ENCODE measurements at places on chromosomes 13 and 19.

GRCh38 chr13:28037399-28037798 is 48.9 kb upstream of the URAD start:
- no peak for DNase-seq

- DNase-seq, result no peak
These were observed 14.1 kb downstream of the FSD1 start for GRCh38 chr19:4318460-4318859.

DNA sequence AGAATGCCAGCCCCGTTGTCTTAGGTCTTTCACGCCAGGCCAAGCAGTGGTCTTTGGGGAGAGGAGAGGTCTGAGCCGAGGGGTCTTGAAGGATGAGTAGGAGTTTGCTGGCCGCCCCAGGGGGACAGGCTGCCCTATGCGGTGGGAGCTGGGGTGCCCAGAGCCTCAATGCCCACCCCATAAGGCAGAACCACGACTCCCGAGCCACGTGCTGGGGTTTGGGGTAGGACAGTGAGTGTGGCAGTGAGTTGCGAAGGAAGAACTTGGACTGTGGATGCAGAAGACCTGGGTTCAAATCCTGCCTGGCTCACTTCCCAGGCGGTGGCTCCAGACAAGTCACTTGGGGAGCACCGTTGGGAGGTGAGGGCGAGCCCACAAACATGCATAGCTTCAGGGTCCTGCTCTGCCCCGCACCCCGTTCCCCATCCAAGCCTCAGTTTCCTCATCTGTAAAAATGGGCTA is 5.5 kb downstream of the RAB11B start:
- DNase-seq, result no peak

DNA sequence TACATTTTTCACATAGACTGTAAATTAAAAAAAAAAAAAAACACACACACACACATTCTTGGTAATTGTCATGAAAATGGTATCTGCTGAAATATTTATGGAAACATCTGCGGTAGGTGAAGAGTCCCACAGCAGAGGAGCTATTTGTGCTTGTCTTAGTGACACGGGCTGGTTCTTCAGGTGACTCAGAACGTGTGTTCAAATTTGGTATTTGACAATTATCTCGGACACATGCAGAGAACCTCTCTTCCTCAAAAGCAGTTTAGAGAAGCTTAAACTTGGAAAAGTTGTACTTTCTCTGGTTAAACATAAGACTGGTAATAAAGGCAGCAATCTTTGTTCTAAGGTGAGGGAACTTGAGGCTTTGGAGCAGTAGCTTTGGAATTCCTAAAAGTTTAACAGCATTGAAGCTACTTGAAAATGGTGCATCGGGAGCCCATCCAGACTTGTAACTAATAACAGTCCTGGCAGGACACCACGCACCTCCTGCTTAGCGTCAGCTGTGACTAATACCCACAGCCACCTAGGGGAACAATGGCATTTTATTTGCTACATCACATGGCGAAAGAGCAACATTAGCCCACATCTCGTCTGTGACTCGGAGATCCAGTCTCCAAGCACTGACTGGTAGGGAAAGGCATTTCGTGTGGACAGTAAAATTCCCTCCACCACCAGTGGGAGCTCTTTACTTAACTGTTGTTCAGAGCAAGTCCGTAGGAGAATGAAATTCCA is 1505.1 kb upstream of the SLC10A2 start:
- DNase-seq, result peak; percentile 58

- peak; percentile 89 for DNase-seq
These were observed at the start of gene GGACT for GRCh38 chr13:100588331-100589177. Gene GGACT (minus strand): TSS chr13:100588789. CDS start chr13:100532591, 56,198 bp downstream.

DNA sequence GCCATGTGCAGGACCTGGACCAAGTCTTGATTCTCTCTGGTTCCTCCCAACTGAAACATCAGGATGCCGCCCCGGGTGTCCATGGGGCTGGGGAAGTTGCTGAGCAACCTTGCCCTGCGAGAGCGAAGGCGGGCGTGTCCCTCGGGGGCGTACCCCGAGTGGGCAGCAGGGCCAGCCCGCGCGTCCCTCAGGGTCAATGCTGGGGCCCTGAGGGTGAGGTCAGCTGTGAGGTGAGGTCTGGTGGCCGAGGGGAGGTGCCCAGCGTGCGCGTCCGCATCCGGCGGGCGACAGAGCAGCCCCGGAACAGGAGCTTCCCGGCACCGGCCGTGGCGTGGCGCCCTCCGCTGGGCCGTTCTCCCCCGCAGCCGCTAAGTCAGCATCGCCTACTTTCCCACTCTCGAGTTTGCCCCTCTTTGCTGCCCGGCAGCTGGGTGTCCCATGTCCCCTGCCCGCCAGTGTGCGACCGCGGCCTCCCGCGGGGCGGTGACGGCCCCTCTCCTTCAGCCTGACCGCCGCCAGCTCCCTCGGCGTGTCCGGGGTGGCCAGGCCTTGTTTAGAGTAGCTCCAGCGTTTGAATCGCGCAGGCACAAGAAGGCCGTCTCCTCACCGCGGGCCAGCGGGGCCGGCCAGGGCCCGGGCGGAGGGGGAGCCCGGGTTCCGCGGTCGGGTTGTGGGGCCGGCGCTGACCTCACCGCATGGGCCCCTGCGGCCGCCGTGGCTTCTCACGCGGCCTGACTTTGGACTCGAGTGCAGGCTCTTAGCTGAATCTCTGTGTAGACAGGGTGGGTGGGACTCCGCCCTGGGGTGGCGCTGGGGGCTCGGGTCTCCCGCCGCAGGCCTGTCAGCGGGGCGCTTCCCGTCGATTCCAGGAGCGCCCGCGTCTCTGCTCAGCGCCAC is 33.0 kb downstream of the GJA3 start:
- peak; percentile 29 for DNase-seq

GRCh38 chr19:21740559-21740958 is 26.8 kb downstream of the ZNF100 start:
- no peak for DNase-seq

- DNase-seq, result no peak
These were observed 2.0 kb downstream of the MTUS2 start for GRCh38 chr13:28822151-28822550.

DNA sequence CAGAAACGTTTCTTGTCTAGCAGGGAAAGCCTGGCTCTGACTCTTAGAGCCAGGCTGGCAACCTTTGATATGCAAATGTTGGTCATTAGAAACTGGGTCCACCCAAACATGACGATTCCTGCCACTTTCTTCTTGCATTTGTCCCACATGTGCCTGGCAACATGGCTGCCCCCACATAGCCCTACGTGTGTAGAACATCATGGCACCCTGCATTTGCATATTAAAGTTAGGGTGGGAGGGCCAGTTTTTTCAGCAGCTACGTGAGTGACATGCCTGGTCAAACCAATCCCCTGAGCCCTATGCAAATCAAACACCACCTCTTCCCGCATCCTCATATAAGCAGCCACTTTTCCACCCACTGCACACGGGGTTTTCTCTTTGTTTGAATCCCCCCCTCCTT is 95.0 kb downstream of the LIG4 start:
- DNase-seq, result no peak

GRCh38 chr13:111090169-111090568 is 24.9 kb upstream of the ARHGEF7 start:
- no peak for DNase-seq

- DNase-seq, result peak; percentile 75
These were observed 70.5 kb upstream of the CSNK1A1L start for GRCh38 chr13:37175996-37176395.

DNA sequence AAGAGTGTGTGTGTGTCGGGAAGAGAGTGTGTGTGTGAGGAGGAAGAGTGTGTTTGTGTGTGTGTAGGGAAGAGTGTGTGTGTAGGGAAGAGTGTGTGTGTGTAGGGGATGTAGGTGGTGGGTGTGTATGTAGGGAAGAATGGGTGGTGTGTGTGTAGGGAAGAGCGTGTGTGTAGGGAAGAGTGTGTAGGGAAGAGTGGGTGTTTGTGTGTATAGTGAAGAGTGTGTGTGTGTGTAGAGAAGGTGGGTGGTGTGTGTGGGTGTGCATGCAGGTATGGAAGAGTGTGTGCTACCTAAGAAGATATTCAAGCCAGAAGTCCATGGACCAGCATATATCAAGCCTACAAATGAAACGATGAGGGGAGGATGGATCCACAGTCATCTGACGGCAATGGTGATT is 265.8 kb downstream of the FGF9 start:
- DNase-seq, result no peak

DNA sequence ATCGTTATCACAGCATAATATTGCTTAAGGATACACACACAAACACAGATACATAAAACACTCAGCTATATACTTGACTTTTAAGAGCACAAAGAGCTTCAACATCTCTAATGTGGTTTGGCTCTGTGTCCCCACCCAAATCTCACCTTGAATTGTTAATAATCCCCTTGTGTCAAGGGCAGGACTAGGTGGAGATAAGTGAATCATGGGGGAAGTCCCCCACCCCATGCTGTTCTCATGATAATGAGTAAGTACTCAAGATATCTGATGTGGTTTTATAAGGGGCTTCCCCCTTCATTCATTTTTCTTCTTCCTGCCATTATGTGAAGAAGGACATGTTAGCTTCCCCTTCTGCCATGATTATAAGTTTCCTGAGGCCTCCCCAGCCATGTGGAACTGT is 481.4 kb downstream of the PCDH9 start:
- DNase-seq, result no peak

DNA sequence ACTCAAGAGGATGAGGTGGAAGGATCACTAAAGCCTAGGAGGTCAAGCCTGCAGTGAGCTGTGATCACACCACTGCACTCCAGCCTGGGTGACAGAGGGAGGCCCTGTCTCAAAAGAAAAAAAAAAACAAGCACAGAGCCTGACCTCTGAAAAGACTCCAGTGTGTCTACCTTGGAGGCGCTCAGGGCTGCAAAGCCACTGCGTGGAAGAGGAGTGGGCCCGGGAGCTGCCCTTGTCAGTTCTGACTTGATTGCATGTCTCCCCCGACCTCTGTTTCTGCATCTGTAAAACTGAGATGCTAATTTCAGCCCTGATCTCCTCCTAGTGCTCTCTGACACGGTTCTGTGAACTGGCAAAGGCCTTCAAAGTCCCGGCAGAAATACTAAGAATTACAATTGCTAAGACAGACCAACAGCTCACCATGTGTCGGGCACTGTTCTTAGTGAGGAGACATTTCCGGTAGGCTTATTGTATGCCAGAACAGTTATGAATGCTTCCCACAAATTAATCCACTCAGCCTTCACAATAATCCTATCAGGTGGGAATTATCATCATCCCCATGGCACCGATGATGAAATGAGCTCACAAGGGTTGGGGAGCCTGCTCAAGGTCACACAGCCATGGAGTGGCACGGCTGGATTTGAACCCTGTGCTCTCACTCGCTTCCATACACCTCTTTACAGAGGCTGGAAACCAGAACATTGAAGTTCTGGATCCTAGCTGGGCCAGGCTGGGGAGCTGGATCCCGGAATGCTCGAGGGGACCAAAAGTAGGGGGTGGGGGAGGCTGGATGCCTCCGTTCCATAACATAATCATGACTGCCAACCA is 3.5 kb downstream of the AKT2 start:
- DNase-seq, result no peak

DNA sequence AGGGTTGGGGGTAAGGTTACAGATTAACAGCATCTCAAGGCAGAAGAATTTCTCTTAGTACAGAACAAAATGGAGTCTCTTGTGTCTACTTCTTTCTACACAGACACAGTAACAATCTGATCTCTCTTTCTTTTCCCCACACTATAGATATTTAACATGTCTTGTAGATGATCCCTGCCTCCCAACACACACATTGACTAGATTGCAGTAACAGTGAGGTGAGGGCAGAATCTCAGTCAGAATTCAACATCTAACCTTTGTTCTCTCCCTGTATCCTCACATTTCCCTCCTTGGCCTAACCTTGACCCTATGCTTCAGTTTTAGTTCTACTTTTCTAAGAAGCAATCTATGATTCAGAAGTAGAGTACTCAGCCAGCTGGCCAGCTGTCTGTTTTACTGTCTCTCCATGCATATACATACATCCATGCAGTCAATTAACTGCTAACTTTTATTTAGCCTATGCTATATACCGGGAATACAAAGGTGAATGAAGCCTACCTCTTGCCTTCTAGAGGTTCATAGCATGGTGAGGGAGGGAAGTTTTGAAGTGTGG is 18.1 kb downstream of the DNAJC15 start:
- no peak for DNase-seq

- DNase-seq, result no peak
These were observed 559 bp downstream of the POLR2E start for GRCh38 chr19:1094655-1094977.

DNA sequence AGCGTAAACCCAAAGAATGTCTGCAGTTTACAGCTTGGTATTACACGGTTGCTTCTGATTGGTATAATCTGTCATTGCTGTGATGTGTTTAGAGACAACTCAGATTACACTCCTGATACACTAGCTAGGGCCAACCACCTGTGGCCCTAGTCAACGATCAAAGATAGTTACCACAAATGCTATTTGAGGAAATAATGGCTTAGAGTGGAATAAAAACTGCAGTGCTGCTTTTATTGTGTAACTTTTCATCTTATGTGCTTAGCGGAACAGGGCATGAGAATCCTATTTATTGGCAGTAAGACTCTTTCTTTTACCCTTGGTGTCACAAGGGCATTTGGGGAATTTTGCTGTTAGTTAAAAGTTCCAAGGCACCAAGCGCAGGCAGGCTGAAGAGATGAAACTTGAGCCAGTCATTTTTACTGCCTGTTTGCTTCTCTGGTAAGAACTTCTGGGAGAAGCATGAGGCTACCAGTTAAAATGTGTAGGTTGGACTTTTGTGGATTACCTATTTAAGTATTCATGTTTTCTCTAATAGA is 363.3 kb downstream of the KCNRG start:
- no peak for DNase-seq

DNA sequence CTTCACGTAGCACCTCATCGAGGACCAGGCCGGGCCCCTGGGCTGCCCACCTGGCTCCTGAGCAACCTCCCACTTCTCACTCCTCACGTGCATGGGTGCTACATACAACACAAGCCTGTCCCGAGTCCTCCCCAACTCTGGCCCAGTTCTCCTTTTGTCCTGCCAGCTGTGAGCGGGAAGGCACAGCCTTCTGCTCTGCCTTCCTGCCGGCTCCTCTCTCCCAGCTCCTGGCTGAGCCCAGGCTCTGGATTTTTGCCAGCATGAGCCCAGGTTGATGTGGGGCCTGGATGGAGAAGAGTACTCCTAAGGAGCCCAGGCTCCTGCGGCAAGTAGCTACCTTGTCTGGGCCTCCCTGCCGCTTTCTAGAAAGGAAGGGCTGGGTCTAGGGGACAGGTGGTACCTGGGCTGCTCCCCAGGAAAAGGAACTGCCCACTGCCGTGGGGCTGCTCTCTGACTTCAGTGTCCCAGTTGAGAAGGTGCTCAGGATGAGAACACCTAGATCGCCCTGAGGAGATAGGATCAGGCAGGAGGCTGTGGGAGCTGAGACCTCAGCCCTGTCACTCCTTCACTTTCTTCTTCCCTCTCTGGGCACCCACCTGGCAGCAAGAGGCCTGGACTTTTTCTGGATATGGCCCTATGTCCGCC is 23.6 kb downstream of the LYL1 start:
- DNase-seq, result peak; percentile 55

DNA sequence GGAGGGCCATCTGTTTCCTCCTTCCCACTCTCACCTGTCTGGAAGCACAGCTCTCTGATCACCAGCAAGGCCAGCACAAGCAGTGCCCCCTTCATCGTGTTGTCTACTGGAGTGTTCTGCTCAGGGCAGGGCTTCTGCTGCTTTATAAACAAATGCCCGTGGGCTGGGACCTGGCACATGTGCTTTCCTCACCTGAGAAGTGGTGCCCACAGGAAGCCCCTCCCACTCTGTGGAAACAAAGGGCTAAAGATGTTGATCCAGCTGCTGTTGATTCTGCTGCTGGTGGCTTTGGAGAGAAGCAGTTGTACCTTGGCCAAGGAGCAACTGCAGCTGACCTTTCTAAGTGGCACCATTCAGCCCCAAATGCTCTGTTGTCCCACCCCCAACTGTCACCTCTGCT is 26.4 kb upstream of the ZNF181 start:
- DNase-seq, result no peak

GRCh38 chr19:15911599-15912235 is 13.8 kb upstream of the CYP4F2 start:
- no peak for DNase-seq

- DNase-seq, result no peak
These were observed 167.7 kb downstream of the MZT1 start for GRCh38 chr13:72559716-72560115.

Data from foreskin fibroblast (primary cell).